ENCODE measurements at places on chromosomes 6 and 20. TPM values are rescaled to one million over a fixed set of nuclear protein-coding genes. Genes with fewer than 3 reads are reported as not detected.
A peak's percentile ranks its signal among the peaks of the same experiment; 100 is the strongest.

GRCh38 chr6:30840935-30841643, 43.2 kb upstream of the DDR1 start:
- no peaks in the 10 kb centered on the region for H3K27me3 ChIP-seq
- no peak overlapping the region for H3K4me3 ChIP-seq
- DNase-seq, result no peak
- no peaks in the 10 kb centered on the region for H3K36me3 ChIP-seq

DNA sequence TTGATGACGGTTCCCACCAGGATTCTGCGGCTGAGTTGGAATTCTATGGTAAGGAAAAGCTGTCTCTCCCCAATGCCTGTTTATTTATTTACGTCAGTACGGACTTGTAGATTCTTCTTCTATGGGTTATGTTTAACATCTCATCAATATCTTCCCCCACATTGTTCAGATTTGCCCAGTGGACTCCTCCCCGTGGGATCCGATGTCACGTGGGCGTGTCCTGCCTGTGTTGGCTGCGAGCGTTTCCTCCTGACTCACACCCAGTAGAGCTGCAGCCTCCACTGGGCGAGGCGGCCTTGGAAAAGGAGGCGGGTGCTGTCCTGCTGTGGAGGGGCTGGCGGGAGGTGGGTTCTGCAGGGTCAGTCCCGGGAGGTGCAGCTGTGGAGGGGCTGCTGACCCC, 46.8 kb upstream of the SLCO4A1 start:
- no peak overlapping the region for H3K27ac ChIP-seq
- H3K27me3 ChIP-seq, result no peaks in the 10 kb centered on the region
- H3K36me3 ChIP-seq, result no peaks in the 10 kb centered on the region
- DNase-seq, result no peak
- H3K4me3 ChIP-seq, result no peak overlapping the region
- no peaks in the 10 kb centered on the region for H3K4me1 ChIP-seq

The OXT gene
- total RNA-seq, result 6.3 TPM

The PCNA gene
- total RNA-seq, result 14.8 TPM

DNA sequence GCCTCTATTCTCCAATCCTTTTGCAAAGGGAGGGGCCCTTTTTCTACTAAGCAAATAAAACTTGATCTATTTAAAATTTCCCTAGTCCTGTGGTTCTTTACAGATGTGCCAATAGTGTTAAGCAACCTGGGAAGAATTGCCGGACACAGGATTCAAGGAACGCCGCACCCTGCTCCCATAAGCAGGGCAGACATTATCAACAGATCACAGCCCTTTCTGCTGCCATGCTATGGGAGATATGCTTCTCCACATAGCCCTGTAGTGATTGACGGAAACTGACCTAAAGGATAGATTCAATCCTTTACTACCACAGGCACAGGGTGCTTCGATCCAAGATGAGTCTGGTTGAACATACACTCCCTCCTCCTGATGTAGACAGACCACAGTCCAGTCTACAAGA, 118.4 kb upstream of the TRAF3IP2 start:
- no peak overlapping the region for H3K4me3 ChIP-seq
- no peaks in the 10 kb centered on the region for H3K27me3 ChIP-seq
- DNase-seq, result no peak
- H3K36me3 ChIP-seq, result no peaks in the 10 kb centered on the region
- H3K27ac ChIP-seq, result no peak overlapping the region

GRCh38 chr20:62606016-62606415, 36.3 kb upstream of the SLCO4A1 start:
- no peaks in the 10 kb centered on the region for H3K36me3 ChIP-seq
- no peaks in the 10 kb centered on the region for H3K4me1 ChIP-seq
- no peaks in the 10 kb centered on the region for H3K27me3 ChIP-seq
- DNase-seq, result no peak
- no peak overlapping the region for H3K4me3 ChIP-seq

- H3K27ac ChIP-seq, result no peak overlapping the region
- H3K36me3 ChIP-seq, result no peaks in the 10 kb centered on the region
- peak; percentile 68 for DNase-seq
Measured at GRCh38 chr6:1709234-1709641, 99.5 kb downstream of the FOXC1 start.

GRCh38 chr20:6395695-6396094, 272.9 kb upstream of the FERMT1 start:
- no peaks in the 10 kb centered on the region for H3K36me3 ChIP-seq
- H3K4me1 ChIP-seq, result no peaks in the 10 kb centered on the region
- H3K27ac ChIP-seq, result no peak overlapping the region
- DNase-seq, result no peak
- no peak overlapping the region for H3K4me3 ChIP-seq

DNA sequence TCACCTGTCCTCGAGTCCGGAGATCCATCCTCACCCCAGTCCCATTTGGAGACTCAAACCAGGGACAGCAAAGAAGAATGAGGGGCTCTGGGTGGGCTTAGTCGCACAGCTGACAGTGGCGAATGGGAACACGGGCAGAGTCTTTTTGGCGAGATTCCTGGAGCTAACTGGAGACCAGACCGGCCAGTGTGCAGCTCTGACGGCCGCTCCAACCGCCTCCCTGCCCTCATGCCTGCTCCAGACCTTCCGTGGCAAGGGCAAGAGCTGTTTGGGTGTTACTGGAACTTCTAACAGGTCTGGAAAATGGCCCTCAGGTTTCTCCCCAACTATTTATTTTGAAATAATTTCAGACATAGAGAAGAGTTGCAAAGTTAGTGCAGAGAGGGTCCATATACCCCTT, 75.6 kb downstream of the IRF4 start:
- no peaks in the 10 kb centered on the region for H3K4me1 ChIP-seq
- H3K27me3 ChIP-seq, result no peaks in the 10 kb centered on the region
- no peak for DNase-seq
- no peaks in the 10 kb centered on the region for H3K36me3 ChIP-seq
- H3K27ac ChIP-seq, result no peak overlapping the region

- no peaks in the 10 kb centered on the region for H3K27me3 ChIP-seq
- peaks cover 28% of the 10 kb centered on the region for H3K4me1 ChIP-seq
- no peak overlapping the region for H3K4me3 ChIP-seq
- no peak for DNase-seq
- no peaks in the 10 kb centered on the region for H3K36me3 ChIP-seq
Measured at GRCh38 chr20:50920997-50921396, 10.2 kb downstream of the ADNP start.

DNA sequence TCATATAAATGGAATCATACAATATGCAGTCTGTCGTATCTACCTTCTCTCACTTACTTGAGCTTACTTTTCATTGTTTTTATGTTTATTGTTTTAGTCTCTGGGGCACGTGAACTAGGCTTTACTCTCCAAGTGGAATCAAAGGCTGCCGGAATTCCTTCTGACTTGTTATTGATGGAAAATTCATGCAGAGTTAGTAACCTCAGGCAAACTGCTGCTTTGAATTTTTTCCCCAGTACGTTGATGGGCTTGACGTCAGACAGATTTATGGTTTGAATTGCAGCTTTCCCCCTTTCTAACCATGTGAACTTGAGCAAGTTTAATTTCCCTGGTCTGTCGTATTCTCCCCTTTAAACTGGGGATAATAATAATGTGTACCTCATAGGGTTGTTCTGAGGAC, 68.6 kb downstream of the ZDHHC14 start:
- no peak overlapping the region for H3K4me3 ChIP-seq
- no peaks in the 10 kb centered on the region for H3K36me3 ChIP-seq
- no peaks in the 10 kb centered on the region for H3K4me1 ChIP-seq

DNA sequence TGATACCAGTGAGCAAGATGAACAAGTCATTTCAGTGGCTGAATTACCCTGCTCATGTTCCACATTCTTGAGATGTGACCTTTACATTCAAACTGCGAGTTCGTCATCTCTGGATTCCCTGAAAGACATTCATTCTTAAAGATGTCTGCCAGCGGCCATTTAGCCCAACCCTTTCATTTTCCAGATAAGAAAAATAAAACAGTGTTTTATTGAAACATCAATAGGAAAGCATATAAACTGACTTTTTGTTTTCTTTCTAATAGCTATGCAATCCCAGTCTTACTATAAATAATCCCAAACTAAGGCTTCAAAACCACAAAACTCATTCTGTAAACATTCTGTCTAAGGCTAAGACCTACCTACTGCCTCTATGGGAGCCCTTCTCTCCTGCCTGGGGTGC, 134.0 kb downstream of the SAMD5 start:
- H3K27ac ChIP-seq, result no peak overlapping the region
- no peaks in the 10 kb centered on the region for H3K4me1 ChIP-seq
- no peaks in the 10 kb centered on the region for H3K36me3 ChIP-seq
- no peaks in the 10 kb centered on the region for H3K27me3 ChIP-seq
- no peak overlapping the region for H3K4me3 ChIP-seq

GRCh38 chr6:33373960-33374910, 17.4 kb upstream of the KIFC1 start:
- H3K36me3 ChIP-seq, result no peaks in the 10 kb centered on the region
- no peaks in the 10 kb centered on the region for H3K4me1 ChIP-seq
- no peak overlapping the region for H3K27ac ChIP-seq
- no peak overlapping the region for H3K4me3 ChIP-seq
- no peaks in the 10 kb centered on the region for H3K27me3 ChIP-seq

DNA sequence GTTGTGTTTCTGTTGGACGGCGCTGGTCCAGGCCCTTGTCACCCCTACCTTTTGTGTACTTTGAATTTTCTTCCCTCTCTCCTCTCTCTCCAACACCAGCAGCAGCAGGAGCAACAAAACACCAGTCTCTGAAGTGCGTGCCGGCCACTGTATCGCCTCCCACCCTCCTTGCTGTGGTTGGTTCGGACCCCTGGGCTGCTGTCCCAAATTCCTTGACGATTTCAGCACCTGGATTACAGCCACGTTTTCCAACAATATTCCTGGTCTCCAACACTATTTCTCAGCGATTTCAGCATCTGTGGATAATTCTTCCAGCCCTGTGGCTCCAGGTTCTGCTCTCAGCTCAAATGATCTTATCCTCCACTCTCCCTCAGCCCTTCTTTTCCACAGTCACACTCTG, 11.8 kb downstream of the MAS1 start:
- H3K4me3 ChIP-seq, result no peak overlapping the region
- H3K27ac ChIP-seq, result no peak overlapping the region
- H3K4me1 ChIP-seq, result no peaks in the 10 kb centered on the region
- H3K27me3 ChIP-seq, result no peaks in the 10 kb centered on the region
- DNase-seq, result no peak

- no peaks in the 10 kb centered on the region for H3K4me1 ChIP-seq
- no peaks in the 10 kb centered on the region for H3K27me3 ChIP-seq
- DNase-seq, result no peak
- H3K4me3 ChIP-seq, result no peak overlapping the region
Measured at GRCh38 chr20:43767686-43768474, 41.1 kb upstream of the GTSF1L start.

The PDYN gene
- not detected for total RNA-seq

The TDRD6 gene
- 1.0 TPM for total RNA-seq

DNA sequence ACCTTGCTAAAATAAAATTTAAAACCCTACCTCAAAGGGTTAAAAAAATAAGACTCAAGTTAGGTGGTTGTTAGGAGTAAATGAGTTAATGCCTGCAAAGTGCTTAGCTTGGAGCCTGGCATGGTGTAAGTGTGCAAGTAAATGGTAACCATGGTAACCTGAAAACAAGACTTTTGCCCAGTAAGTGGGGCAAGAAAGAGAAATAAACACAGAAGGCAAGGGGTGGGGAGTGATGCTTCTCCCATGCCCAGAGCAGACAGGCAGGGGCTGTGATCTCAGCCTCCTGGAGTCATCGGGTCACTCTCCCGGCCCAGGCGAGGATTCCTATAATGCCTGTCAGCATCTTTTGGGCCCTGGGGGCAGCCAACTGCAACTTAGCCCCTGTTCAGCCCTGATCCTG, 59.2 kb upstream of the SLC32A1 start:
- no peak overlapping the region for H3K27ac ChIP-seq
- no peaks in the 10 kb centered on the region for H3K36me3 ChIP-seq
- H3K4me3 ChIP-seq, result no peak overlapping the region
- H3K4me1 ChIP-seq, result no peaks in the 10 kb centered on the region

GRCh38 chr20:8320306-8320705, 188.2 kb downstream of the PLCB1 start:
- H3K27me3 ChIP-seq, result no peaks in the 10 kb centered on the region
- H3K27ac ChIP-seq, result no peak overlapping the region
- no peak overlapping the region for H3K4me3 ChIP-seq
- H3K36me3 ChIP-seq, result no peaks in the 10 kb centered on the region

DNA sequence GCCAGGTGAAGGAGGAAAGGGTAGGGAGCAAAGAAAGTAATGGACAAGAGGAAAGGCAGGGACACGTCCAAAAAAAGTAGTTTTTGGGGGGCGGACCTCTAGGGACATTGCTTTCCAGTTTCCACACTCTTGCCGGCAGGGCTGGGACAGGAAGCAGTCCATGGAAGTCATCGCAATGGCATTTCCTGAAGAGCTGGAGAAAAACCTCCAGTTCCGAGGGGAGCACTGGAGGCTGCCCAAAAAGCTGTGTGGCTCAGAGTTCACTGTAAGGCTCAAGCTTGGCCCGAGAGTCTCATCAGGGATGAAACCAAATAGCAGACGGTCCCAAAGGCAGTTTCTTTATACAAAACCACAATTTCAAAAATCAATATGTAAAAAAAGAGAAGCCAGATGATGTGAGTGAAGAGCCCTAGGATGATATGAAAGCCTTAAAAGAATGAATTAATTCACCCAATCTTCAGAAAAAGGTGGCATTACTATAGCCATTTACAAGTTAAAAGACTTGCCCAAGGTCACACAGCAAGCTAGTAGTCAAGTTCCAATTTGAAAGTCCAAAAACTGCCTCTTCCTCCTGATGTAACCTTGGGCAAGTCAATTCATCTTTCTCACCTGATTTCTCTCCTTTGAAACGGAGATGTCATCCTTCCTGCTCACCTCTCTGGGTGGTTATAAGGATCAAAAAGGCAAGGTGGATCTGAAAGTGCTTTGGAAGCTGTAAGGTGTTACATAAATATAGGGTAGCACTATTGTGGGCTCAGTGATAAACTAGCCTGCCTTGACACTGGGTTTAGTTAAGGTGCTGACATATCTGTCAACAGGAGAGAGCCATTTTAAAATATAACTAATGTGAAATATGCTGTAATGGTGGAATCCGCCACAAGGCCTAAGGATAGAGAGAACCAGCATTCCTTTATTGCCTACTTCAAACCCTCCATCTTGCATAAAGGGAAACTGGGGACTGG, 9.1 kb downstream of the BCL2L1 start:
- no peak overlapping the region for H3K4me3 ChIP-seq
- H3K4me1 ChIP-seq, result no peaks in the 10 kb centered on the region
- DNase-seq, result peak; percentile 56
- no peaks in the 10 kb centered on the region for H3K27me3 ChIP-seq
- H3K27ac ChIP-seq, result peak overlapping the region; percentile 82

GRCh38 chr6:47552319-47552718, 74.7 kb downstream of the CD2AP start:
- H3K4me3 ChIP-seq, result no peak overlapping the region
- H3K4me1 ChIP-seq, result no peaks in the 10 kb centered on the region
- no peak overlapping the region for H3K27ac ChIP-seq
- no peaks in the 10 kb centered on the region for H3K36me3 ChIP-seq
- H3K27me3 ChIP-seq, result no peaks in the 10 kb centered on the region
- DNase-seq, result no peak

The CCN6 gene
- not detected for total RNA-seq

The BMP6 gene
- 2.3 TPM for total RNA-seq

The GUCA1A gene
- total RNA-seq, result not detected

GRCh38 chr6:97294451-97294850, 11.4 kb upstream of the MMS22L start:
- H3K27ac ChIP-seq, result no peak overlapping the region
- H3K4me1 ChIP-seq, result no peaks in the 10 kb centered on the region
- H3K36me3 ChIP-seq, result no peaks in the 10 kb centered on the region
- no peaks in the 10 kb centered on the region for H3K27me3 ChIP-seq

The RAD21L1 gene
- not detected for total RNA-seq

The RAB44 gene
- not detected for total RNA-seq

The MAK gene
- total RNA-seq, result 0.15 TPM
